ENCODE measurements at places on chromosomes 2 and 18.

DNA sequence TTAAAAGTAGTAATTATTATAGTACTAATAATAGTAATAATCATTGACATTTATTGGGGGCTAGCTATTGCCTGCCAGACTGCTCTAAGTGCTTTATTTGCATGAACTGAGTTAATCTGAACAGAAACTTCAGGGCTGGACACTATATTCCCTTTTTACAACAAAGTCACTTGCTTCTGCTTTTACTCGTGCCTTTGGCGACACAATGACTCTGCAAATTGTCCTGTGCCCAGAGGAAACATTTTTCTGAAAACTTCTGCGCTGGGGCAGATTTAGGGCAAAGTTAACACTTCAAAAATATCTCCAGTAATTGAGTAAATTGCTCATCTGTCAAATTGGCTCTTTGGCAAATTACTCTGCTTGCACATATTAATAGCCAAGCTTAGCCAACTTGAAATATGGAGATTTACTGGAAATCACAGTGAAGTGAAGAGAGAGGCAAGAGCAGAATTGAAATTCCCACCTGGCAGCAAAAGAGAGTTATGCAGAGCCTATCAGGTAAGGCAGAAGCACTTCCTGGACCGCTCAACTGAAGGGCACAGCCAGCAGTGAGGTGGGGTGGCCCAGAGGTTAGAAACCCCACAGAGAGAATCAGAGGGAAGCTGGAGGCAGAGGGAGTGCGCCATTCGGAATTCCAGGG is 36.3 kb downstream of the BMP10 start:
- DNase-seq = no peak

GRCh38 chr2:180892091-180892490 is 88.3 kb upstream of the UBE2E3 start:
- DNase-seq = no peak

DNA sequence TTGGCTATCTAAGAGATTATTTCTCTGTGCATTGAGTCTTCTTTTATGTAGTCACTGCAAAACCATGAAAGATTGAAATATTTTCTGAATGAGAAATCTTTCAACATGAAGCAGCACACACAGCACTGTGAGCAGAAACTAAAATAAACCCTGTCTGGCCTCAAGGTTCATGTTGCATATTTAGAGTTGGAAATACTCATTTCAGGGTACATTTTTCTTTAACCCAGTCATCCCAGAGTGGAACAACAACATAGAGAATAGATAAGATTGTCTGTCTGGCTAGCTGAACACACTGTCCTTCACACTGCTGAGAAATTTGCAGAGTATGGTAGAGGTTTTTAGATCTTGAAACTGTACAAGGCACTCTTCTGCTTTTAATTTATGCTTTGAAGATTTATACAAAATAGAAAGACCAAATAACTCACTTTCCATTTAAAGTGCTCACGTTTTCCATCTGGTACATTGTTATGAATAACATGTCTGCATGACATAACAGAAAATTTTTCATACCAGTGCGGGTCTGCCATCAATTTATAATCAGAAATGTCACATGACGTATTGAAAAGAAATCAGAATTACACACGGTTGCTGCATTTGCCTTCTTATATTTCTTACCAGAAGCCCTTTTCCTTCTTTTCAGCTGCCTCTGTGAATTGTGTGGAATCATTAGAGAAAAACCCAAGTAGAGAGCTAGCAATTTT is 25.0 kb upstream of the FN1 start:
- peak; percentile 93 for DNase-seq

- DNase-seq = no peak
Measured at GRCh38 chr2:207015901-207016300, 76.6 kb downstream of the CPO start.

DNA sequence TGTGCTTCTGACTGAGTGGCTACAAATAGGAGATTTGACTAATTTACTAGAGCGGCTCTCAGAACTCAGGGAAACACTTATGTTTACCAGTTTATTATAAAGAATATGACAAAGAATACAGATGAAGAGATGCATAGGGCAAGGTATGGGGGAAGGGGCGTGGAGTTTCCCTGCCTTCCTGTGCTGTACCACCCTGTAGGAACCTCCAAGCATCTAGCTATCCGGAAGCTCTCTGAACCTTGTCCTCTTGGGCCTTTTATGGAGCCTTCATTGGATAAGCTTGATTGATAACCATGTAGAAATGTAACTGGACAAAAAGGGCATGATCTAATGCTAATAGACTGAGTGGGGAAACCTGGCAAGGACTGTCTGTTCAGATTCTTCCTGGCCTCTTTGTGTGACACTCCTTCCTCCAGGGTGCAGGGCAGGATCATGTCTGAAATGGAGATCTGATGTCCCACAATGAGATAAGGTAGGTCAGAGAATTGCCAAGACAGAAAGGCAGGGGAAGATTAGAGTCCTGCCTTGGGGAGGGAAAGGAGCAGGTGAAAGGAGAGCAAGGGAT is 101.8 kb upstream of the NPAS2 start:
- no peak for DNase-seq

DNA sequence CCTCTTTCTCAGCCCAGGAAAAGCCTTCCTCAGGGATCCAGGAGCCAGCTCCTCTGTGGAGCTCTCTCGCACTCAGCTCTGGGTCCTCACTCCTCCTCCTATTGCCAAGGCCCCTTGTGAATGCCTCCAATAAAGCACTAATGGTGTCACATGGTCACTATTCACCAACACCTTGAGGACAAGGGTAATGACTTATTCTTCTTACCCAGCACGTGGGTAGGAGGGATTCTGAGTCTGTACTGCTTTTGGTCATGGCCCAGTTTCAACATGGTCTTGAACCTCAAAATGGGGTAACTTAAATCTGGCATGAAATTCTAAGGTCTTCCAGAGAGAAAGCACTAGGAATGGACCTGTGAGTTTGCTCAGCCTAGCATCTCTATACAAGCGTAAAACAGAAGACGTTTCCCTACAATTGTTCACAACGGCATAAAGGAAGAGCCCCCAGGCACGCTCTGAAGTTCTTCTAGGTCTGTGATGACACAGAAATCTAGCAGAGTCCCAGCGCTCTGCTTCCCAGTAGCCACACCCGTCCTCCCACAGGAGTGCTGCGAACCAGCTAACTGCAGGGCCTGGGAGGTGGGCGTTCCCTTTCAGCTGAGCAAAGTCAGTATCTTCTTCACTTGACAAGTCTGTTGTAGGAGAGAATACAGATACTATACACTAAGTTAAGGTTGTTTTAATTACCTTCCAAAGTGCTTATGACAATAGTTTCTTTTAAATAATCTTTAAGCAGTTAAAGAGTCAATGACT is 14.6 kb upstream of the KIDINS220 start:
- no peak for DNase-seq

DNA sequence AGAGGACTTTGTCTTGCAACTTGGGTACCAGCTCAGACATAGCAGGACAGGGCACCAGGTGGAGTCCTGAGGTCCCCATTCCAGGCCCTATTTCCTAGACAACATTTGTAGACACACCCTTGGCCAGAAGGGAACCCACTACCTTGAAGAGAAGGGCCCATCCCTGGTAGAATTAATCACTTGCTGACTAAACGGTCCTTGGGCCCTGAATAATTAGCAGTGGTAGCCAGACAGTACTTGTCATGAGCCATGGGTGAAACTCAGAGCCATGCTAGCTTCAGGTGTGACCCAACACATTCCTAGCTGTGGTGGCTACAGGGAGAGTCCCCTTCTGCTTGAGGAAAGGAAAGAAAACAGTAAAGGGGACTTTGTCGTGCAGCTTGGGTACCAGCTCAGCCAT is 28.5 kb upstream of the ACTR2 start:
- DNase-seq = no peak

DNA sequence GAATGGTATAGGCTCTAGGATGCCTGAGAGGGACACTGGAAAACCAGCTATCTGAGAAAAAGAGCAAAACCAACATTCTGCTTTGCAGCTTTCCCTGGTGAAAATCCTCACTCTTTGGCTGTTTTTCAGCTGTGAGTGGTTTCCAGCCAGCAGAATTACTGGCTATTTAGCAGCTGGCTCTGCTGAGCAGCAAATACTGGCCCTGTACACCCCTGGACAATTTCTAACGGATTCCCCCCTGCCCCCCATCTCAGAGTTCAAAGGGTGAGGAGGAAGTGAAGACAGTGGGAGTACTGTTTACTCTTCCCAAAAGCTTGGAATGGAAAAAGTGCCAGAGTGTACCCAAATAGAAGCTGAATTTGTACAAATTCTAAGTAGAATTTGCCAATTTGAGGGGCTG is 26.1 kb upstream of the IMP4 start:
- no peak for DNase-seq

DNA sequence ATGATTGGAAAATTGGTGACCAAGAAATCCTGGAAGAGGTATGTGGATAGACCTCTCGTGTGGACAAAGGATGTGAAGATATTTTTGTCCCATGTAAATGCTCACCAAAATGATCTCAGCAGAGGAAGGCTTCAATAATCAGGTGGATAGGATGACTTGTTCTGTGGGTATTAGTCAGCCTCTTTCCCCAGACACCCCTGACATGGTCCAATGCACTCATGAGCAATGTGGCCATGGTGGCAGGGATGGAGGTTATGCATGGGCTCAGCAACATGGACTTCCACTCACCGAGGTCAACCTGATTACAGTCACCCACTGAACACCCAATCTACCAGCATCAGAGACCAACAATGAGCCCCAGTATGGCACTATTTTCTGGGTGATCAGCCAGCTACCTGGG is 20.2 kb downstream of the CHRNA1 start:
- DNase-seq = no peak

DNA sequence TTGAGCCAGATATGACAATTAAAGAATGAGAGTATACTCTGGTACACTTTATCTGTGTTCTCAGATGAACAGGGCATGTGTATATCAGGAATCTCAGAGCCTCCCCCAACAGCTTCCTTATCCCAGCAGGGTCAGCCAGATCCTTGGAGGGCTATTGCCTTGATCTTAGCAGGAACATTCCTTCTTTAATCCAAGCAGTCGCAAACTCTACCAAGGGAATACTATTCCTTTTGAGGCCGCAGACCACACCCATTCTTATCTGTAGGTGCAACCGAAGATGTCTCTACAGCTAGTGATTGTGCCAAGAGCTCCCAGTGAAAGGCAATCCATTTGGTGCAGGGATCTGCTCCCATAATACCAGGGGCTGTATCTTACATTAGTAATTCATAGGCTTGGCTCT is 118.3 kb upstream of the DOK6 start:
- DNase-seq = no peak

- DNase-seq = no peak
Measured at GRCh38 chr2:112493048-112493447, 11.1 kb downstream of the TTL start.

DNA sequence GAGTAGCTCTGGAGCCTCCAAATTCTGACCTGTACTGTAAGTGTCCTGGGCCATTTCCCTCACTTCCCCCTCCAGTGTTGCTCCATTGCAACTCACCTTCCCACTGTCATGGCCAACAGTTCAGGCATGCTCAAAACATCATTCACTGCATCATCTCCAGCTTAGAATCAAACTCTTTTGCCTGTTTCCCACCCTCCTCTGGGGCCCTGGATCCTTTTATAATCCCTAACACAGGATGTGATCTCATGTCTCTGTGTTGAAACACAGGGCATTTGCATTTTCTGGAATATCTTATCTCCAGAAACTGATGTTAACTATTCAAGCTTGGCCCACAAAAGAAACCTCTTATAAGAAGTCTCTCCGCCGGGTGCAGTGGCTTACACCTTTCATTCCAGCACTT is 3.0 kb downstream of the DPP4 start:
- no peak for DNase-seq

DNA sequence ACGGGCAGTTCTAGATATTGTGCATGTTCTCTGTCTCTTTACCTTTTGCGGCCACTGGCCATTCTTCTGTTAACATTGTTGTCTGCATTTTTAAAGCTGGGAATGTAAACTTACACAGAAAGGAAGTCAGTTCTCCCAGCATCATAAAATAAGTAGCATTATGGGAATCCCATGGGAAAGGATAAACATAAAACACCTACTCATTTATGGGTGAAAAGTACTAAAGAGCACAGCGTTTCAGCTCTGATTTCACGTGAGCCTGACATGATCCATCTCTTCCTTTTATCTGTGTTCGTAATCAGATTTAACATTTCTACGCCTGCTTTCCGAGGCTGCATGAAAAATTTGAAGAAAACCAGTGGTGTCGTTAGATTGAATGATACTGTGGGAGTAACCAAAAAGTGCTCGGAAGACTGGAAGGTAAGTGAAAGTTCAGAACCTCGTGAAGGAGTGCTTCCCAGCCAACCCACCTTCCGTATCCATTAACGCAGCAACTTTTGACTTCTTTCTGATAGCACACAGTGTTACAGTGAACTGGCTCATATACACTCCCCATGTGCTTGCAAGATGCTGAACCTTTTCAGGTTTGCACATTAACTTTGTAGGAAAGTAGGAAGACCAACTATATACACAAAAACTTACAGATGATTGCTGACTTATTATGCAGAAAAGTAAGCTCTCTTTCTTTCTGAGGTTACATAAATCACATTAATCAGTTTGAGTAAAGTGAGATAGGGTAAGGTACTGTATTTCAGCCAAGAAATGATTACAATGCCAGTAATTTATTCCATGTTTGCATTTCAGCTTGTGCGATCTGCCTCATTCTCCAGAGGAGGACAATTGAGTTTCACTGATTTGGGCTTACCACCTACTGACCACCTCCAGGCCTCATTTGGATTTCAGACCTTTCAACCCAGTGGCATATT is 86.5 kb upstream of the TTC39C start:
- no peak for DNase-seq

DNA sequence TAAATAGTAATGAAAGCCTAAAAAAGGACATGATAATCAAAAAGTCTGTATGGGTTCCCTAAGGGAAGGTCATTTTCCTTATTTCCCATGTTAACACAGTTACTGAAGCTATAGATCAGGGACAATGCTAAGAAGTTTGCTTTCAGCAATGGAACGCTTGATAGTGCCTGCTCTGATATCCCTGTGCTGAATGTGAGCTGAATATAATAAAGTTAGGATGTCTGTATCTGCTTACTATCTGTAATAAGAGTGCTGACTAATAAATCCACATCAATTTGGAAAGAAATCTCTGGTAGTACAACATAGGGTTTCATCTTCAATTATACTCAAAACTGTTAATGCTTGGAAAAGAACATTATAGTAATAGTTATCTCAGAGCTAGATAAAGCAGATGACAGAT is 25.8 kb downstream of the TTC21B start:
- DNase-seq = no peak

DNA sequence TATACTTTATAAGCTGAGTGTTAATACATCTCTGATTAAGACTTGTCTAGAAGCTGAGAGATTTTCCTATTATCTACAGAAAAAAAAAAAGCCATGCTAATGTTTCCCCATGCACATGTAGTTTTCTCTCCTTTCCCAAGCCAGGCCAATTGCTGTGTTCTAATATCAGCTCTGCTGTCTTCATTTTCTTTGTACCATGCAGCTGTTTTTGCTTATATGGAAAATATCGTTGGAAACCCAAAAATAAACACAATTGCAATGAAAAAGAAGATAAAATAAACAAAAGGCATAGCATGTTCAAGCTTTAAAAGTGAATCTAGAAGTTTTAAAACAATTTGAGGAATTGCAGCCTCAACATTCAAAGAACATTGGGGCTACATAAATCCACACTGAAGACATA is 817.4 kb upstream of the ACVR2A start:
- peak; percentile 12 for DNase-seq

All from fibroblast of skin of left quadriceps (primary cell).